ENCODE measurements at places on chromosomes 7 and 10.

DNA sequence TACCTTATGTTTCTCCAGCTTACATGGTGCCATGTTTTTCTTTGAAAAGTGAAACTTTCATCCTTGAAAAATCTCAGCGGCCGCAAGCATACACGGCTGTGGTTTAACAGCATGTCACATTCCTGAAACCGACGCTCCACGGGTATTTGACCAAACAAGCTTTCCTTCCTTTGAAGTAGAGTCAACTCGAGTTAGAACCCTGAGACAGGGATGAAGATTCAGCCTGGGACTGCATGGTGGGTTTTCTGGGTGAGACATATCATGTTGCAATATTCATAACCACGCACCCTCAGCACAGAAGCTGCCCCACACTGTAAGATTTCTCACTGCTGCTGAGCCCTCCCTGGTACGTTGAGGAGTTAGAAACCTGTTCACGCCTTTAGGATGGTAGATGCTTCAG is 8.1 kb downstream of the CYP26A1 start:
- H3K27me3 ChIP-seq: peaks cover 31% of the 10 kb centered on the region
- H3K27ac ChIP-seq: no peak overlapping the region
- no peak overlapping the region for H3K4me3 ChIP-seq
- DNase-seq: no peak
- H3K4me1 ChIP-seq: peaks cover 4% of the 10 kb centered on the region

- no peak overlapping the region for H3K27ac ChIP-seq
- H3K36me3 ChIP-seq: no peaks in the 10 kb centered on the region
- H3K4me1 ChIP-seq: no peaks in the 10 kb centered on the region
- DNase-seq: no peak
- no peak overlapping the region for H3K4me3 ChIP-seq
Observed at GRCh38 chr10:122575776-122576175, 15.2 kb downstream of the DMBT1 start.

DNA sequence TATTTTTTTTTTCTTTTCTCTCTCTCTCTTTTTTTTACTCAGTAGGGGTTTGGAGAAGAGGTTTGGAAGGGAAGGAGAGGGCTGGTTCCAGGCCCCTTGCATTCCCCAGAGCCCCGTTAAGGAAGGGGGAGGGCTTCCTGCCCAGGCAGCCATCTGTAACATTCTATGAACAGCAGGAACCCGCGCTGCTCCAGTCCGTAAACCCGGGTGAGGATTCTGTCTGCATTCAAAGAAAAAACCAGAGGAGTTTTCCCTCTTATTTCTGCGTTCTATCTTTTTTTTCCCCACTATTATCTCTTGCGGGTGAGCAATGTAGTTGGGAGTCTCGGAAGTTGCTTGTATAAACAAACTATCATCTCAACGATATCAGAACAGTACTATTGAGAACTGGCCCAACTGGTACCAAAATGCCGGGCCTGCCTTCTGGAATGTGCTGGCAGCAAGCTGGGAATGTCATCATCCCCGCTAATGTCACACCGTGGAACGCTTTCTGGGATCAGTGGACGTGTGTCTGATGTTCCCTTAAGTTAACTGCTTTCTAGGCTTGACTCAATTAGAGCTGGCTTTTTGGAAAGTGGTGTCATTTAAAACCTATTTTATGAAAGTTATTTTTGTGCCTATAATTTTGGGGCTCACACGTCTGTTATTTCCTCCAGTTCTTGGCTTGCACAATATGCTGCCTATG is 153.1 kb upstream of the MEOX2 start:
- H3K4me3 ChIP-seq: peak overlapping the region; percentile 34
- no peaks in the 10 kb centered on the region for H3K27me3 ChIP-seq
- DNase-seq: peak; percentile 38
- no peaks in the 10 kb centered on the region for H3K36me3 ChIP-seq
- H3K4me1 ChIP-seq: peaks cover 6% of the 10 kb centered on the region

DNA sequence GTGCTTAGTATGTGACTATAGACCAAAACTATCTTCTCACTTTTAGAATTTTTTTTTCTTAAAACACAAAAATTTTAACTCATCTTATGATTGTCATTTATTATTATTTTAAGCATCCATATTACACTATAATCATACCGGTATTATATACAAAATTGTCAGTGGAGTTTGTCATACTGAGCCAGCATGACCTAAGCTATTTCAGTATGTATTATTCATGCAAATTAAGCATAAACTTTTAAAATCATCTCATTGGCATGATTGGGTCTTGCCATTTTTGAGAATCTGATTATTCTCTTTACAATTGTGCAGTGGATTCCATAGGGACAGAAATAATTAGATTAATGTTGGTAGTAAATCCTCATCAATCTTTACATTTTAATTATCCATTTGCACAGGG is 46.2 kb upstream of the STMP1 start:
- H3K36me3 ChIP-seq: peaks cover 14% of the 10 kb centered on the region
- no peaks in the 10 kb centered on the region for H3K27me3 ChIP-seq
- H3K4me1 ChIP-seq: no peaks in the 10 kb centered on the region
- no peak for DNase-seq
- H3K27ac ChIP-seq: no peak overlapping the region

- peaks cover 22% of the 10 kb centered on the region for H3K36me3 ChIP-seq
- peak overlapping the region; percentile 86 for H3K27ac ChIP-seq
- peaks cover 14% of the 10 kb centered on the region for H3K4me1 ChIP-seq
- peak; percentile 91 for DNase-seq
- no peaks in the 10 kb centered on the region for H3K27me3 ChIP-seq
Observed at GRCh38 chr7:13920053-13920697, 69.3 kb downstream of the ETV1 start.

DNA sequence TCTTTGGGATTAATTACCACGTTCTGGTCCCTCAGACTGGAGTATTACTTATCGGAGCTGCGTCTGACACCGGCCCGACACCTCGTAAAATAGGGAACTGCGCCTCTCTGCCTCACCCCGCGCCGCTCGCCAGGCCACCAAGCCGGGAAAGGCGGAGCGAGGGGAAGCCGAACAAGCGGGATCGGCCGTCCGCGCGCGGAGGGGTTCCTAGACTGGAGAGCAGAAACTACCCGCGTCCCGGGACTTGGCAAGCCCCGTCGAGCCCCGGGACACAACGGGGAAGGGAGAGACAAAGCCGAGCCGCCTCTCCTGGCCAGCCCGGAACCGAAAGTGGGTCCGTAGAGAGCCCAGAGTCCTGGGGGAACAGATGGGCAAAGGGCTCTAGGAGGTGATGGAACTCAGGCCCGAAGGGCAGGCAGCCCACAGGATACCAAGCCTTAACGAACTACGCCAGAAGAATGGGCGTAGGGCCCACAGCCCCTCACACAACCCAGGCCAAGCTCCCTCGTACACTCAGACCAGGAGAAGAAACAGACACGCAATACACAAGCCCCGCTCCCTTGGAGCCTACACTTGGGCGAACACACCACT is 6.5 kb downstream of the LBX1 start:
- peaks cover 9% of the 10 kb centered on the region for H3K4me1 ChIP-seq
- H3K27ac ChIP-seq: no peak overlapping the region
- no peak overlapping the region for H3K4me3 ChIP-seq
- H3K36me3 ChIP-seq: no peaks in the 10 kb centered on the region
- peaks cover 100% of the 10 kb centered on the region for H3K27me3 ChIP-seq

GRCh38 chr10:132414402-132415016 is 17.5 kb downstream of the PWWP2B start:
- H3K4me1 ChIP-seq: peaks cover 27% of the 10 kb centered on the region
- peaks cover 2% of the 10 kb centered on the region for H3K27me3 ChIP-seq
- peaks cover 2% of the 10 kb centered on the region for H3K36me3 ChIP-seq
- H3K27ac ChIP-seq: no peak overlapping the region
- no peak overlapping the region for H3K4me3 ChIP-seq
- no peak for DNase-seq

DNA sequence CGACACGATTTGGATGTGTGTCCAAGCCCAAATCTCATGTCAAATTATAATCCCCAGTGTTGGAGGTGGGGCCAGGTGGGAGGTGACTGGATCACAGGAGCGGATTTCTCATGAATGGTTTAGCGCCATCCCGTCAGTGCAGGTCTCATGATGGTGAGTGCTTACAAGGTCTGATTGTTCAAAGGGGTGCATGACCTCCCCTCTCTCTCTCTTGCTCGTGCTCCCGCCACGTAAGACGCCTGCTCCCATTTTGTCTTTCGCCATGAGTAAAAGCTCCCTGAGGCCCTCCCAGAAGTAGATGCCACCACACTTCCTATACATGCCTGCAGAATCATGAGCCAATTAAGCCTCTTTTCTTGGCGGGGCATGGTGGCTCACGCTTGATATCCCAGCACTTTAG is 71.5 kb upstream of the NANOS1 start:
- DNase-seq: no peak
- no peak overlapping the region for H3K4me3 ChIP-seq
- H3K27ac ChIP-seq: no peak overlapping the region
- H3K4me1 ChIP-seq: peaks cover 7% of the 10 kb centered on the region
- H3K27me3 ChIP-seq: no peaks in the 10 kb centered on the region
- no peaks in the 10 kb centered on the region for H3K36me3 ChIP-seq

- H3K4me3 ChIP-seq: no peak overlapping the region
- H3K27ac ChIP-seq: no peak overlapping the region
- peak; percentile 35 for DNase-seq
- H3K36me3 ChIP-seq: no peaks in the 10 kb centered on the region
Observed at GRCh38 chr7:28298870-28299518, 113.3 kb upstream of the CREB5 start.

DNA sequence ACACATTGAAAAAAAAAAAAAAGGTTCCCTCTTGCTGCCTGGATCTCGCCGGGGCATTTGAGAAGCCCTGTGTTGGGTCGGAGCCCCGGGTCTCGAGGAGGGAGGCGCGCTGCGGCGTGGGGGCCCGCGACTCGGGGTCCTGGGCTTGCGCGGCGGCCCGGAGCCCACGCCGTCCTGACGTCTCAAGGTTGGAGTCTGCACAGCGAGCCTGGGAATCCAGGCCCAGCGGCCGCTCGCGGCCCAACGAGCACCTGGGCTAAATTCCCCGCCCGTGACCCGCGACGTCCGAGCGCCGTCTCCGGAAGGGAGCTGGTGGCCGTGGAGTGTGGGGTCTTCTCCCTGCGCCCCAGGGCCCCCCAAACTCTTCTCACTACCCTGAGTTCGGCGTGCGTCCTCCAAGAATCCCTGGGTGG is 1.4 kb upstream of the CTBP2 start:
- H3K4me3 ChIP-seq: peak overlapping the region; percentile 84
- peak overlapping the region; percentile 100 for H3K27ac ChIP-seq
- DNase-seq: no peak
- H3K27me3 ChIP-seq: no peaks in the 10 kb centered on the region
- peaks cover 13% of the 10 kb centered on the region for H3K4me1 ChIP-seq

GRCh38 chr10:62266611-62267010 is 2.0 kb downstream of the RTKN2 start:
- no peak for DNase-seq
- peaks cover 5% of the 10 kb centered on the region for H3K4me1 ChIP-seq
- H3K4me3 ChIP-seq: peak overlapping the region; percentile 94

GRCh38 chr10:67452892-67453291 is 243.1 kb downstream of the CTNNA3 start:
- H3K4me3 ChIP-seq: no peak overlapping the region
- no peaks in the 10 kb centered on the region for H3K36me3 ChIP-seq
- no peak overlapping the region for H3K27ac ChIP-seq
- DNase-seq: no peak
- H3K4me1 ChIP-seq: no peaks in the 10 kb centered on the region
- no peaks in the 10 kb centered on the region for H3K27me3 ChIP-seq

GRCh38 chr10:47351899-47352815 is 4.0 kb downstream of the RBP3 start:
- no peaks in the 10 kb centered on the region for H3K4me1 ChIP-seq
- no peak for DNase-seq
- peaks cover 6% of the 10 kb centered on the region for H3K27me3 ChIP-seq
- H3K27ac ChIP-seq: no peak overlapping the region

- no peak overlapping the region for H3K27ac ChIP-seq
- no peaks in the 10 kb centered on the region for H3K4me1 ChIP-seq
Observed at GRCh38 chr7:84654273-84654672, 459.7 kb upstream of the SEMA3A start.

DNA sequence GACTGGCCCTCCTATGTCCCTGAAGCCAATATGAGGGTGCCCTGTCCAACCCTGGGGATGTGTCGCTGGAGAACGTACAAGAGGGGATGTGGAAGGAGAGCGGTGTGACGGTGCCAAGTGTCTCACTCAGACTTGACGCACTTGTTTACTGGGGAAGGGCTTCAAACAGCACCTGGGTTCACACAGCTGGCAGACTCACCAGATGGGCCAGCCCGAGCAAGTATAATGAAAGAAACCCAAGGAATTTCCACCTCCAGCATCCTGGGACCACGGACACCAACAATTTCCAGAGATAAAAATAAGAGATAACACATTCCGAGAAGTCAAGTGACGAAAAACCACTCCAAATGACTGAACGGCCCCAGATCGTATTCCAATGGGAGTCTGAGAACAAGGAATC is 5.3 kb downstream of the ATP5MF start:
- no peaks in the 10 kb centered on the region for H3K4me1 ChIP-seq
- no peaks in the 10 kb centered on the region for H3K27me3 ChIP-seq
- no peak overlapping the region for H3K4me3 ChIP-seq

DNA sequence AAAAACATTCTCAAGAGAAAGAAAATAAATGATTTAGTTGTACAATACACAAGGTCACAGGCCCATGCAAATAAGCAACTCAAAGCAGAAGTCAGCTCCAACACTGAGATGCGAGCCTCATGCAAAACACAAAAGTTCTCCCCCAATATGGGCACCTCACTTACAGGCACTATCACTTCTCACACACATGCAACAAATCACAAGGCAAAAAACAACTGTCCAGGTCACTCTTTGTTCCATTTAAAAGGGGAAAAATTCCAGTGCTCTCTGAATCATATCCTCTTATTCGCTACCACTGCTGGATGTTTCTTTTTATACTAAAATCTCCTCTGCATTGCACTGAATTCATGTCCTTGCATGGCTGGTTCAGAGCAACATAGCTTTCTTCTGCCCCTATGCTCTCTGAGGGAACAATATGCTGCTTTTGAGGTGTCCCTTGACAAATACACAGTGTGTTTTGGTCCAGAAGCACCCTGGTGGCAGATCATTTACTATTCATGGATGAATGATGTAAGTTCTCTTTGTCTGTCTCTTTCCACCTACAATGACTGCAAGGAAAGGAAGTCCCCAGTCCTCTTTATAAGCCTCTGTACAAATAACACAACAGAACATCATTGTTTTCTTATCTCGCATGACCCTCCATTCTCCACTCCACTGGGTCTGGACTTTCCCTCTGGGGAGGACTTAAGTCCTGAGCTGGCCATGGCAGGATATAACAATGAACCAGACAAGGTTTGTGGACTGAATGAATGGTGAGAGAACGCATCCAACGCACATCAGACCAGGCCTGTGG is 85.4 kb upstream of the GSDME start:
- no peaks in the 10 kb centered on the region for H3K27me3 ChIP-seq
- peaks cover 12% of the 10 kb centered on the region for H3K4me1 ChIP-seq
- no peak overlapping the region for H3K4me3 ChIP-seq
- H3K27ac ChIP-seq: peak overlapping the region; percentile 14

GRCh38 chr10:72176701-72177100 is 39.1 kb upstream of the ANAPC16 start:
- H3K4me1 ChIP-seq: peaks cover 14% of the 10 kb centered on the region
- no peaks in the 10 kb centered on the region for H3K27me3 ChIP-seq
- no peak for DNase-seq
- H3K4me3 ChIP-seq: no peak overlapping the region
- no peak overlapping the region for H3K27ac ChIP-seq

- no peak overlapping the region for H3K27ac ChIP-seq
- H3K27me3 ChIP-seq: no peaks in the 10 kb centered on the region
- peak; percentile 38 for DNase-seq
- H3K4me3 ChIP-seq: no peak overlapping the region
- H3K36me3 ChIP-seq: no peaks in the 10 kb centered on the region
Observed at GRCh38 chr7:80764132-80764531, 125.7 kb downstream of the CD36 start.

GRCh38 chr7:47743965-47744591 is 162.2 kb upstream of the TNS3 start:
- no peak overlapping the region for H3K4me3 ChIP-seq
- no peaks in the 10 kb centered on the region for H3K36me3 ChIP-seq
- no peak for DNase-seq
- no peaks in the 10 kb centered on the region for H3K27me3 ChIP-seq
